ENCODE measurements at places on chromosomes 5 and 9.

DNA sequence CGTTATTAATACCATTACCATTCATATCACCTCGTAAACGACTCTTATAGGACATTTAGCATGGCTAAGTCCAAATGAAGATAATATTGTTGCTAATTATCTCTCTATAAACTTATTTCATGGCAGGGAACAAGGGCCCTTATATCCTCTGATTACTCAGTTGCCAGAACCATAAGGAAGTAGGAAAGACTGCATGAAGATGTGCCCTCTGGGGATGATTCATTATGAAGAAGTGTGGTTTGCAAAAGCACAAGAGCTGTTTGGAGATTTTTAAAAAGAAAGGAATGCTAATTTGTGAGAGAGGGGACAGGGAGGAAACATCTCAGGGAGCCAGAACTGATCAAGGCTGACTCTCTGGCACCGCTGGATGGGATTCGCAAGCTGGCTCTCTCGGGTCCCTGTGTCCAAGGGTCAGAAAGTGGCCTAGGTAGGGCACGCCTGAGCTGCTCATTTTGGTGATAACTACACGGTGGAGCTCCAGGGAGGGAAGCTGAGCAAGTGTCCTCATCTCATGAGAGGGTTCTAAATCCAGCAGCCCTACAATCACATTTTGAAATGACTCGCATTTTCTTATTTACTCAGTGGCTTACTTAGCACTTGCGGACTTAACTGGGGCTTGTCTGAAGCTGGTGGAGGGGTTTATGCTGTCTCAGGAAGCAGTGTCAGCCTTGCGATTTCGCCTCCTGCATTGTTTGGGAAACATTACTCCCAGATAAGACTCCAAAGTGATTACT lies 136.8 kb downstream of the C5orf15 start:
- DNase-seq: no peak

GRCh38 chr9:112038017-112038408 lies 137.1 kb downstream of the SUSD1 start:
- no peak for DNase-seq

GRCh38 chr5:55885359-55885758 lies 34.2 kb downstream of the IL31RA start:
- DNase-seq: no peak

GRCh38 chr9:130974697-130975096 lies 34.3 kb upstream of the LAMC3 start:
- no peak for DNase-seq

DNA sequence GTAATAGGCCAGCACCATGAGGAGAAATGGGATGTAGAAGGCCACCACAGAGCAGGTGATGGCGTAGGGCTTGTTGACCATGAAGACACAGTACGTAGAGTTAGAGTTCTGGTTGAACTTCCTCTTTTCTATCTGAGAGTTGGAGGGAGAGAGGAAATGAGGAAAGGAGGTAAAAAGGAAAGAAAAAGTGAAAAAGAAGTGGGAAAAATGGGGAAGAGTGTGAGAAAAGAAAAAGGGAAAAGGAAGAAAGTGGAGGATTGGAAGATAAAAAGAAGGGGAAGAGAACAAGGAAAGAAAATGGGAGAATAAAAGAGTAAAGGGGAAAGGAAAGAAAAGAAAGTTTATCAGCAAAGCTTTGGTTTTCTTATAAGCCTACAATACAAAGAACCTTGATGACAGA lies 126.1 kb downstream of the FBXO38 start:
- DNase-seq: no peak

GRCh38 chr5:108266242-108266641 lies 115.7 kb downstream of the FBXL17 start:
- DNase-seq: no peak

- DNase-seq: no peak
These were observed 68.8 kb downstream of the ANKRD55 start for GRCh38 chr5:56164376-56164775.

- no peak for DNase-seq
These were observed 446.5 kb downstream of the GABRG2 start for GRCh38 chr5:162514116-162514515.

GRCh38 chr5:68337235-68337634 lies 121.7 kb downstream of the PIK3R1 start:
- DNase-seq: no peak

GRCh38 chr9:77495834-77496671 lies 152.1 kb downstream of the GNA14 start:
- DNase-seq: no peak

DNA sequence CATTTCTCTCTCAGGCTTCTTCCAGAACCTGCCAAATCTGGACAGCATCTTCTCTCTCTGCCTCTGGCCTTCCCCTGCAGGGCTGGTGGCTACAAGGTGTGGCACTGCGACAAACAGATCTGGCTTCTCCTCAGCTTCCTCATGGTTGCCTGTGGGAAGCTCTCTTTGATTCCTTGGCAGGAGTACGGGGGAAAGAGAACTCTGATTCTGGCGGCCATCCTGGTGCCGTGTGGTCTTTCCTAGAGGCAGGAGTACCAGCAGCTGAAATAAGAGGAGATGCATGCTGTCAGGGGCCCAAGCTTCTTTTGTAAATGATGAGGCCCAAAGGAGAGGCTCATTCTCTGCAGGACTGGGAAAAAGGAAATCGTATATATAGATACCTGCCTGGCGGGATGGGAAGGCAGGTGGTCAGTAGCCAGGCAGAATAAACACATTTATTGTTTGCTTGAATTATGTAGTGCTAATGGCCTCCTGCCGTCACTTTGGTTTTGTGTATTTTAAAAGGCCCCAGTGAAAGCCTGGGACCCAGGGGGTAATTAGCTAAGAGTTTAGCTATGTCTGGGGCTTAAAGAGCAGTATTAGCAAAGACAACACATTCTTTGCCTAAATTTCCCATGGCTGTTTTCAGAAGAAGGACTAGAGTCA lies at the start of gene CER1:
Gene CER1 (minus strand): TSS at position 343 of the 645 bp plus-strand sequence. CDS start 61 bp downstream, at position 282.
- DNase-seq: no peak

DNA sequence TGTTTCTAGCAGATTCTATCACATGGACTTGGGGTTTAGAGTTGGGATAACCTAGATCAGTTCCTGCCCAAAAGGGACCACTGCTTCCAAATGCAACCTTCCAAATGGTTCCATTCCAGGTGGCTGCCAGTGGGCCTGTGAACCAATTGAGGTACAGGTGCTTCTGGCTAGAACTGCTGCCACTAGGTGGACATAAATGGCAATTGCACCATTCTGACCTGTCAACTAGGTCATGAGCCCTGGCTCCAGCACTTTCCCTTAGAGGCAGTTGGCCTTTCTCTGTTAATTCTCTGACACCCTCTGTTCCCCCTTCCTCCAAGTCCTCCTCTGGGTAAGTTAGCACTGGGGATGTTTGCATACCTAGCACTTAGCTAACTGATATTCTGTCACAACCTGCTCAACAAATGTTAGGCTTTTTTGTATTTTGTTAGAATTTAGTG lies 16.6 kb upstream of the HEMGN start:
- DNase-seq: peak; percentile 43

DNA sequence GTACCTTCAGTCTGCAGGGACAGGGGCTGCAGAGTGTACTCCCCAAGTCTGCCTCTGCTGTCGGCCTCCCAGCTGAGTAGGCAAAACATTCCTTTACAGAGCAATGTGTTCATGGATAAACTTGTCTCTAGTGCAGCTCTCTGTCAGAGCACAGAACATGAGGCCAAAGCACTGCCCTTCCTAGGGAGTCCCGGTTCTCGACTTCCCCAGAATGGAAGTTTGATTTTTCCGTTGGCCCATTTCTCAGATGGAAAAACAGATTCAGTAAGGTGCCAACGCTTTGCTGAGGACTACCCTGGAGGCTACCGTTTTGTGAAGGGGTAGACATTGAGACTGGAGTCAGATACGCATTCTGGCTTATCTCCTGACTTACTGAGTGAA lies 422 bp upstream of the TRIM32 start:
- DNase-seq: no peak

- no peak for DNase-seq
These were observed 481.9 kb downstream of the ZNF608 start for GRCh38 chr5:124264499-124264898.

DNA sequence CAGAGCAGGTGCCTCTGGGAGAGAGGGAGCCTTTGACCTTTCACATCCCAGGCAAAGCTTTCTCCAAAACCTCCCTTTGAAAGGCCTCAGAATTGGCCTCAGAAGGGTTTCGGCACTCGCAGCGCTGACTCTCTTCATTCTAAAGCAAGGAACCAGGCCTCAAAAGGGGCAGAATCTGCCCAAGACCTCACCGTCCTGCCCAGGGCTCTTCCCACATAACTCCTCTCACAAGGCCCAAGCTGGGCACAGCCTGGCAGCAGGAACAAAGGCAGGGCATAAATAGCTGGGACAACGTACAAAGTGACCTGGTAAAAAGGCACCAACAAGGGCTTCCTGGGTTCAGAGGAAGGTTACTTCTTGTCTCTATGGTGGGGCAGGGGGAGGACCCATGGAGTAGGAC lies 166.3 kb upstream of the FSTL4 start:
- DNase-seq: no peak

- no peak for DNase-seq
These were observed 65.4 kb upstream of the C9orf72 start for GRCh38 chr9:27638716-27639115.

DNA sequence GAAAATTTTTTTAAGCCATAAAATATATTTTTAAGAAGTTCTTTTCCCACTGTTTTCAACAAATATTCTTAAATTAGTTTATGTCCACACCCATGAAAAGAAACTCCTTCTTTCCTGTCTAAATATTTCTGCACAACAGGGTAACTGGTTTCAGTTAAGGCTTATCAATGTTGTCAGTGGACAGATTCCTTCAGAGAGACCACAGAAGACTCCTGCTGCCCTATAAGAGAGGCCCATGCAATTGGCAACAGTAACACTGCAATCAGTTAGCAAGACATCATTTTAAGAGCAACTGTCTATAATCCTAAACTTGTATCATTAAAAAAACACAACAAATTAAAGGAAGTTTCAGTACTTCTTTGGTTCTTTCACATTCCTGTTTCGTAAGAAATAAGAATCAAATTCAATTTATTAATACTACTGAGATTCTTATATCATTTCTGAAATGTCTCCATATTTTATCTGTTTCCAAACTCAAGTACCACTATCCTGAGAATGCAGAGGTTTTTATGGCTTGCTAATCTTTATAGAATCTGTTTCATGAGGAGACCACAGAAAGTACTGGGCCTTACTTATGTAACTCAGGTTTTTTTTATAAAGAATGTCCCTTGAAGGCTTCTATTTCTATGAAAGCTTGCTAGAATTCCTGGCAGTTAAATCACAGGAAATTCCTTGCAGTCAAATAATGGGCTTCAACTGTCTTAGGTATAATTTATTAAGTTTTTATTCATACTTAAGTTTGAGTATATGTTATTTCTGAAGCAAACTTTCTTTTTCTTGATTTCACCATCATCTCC lies 240.2 kb downstream of the RFX3 start:
- no peak for DNase-seq

- no peak for DNase-seq
These were observed 19.7 kb downstream of the TMEM161B start for GRCh38 chr5:88248743-88249540.

DNA sequence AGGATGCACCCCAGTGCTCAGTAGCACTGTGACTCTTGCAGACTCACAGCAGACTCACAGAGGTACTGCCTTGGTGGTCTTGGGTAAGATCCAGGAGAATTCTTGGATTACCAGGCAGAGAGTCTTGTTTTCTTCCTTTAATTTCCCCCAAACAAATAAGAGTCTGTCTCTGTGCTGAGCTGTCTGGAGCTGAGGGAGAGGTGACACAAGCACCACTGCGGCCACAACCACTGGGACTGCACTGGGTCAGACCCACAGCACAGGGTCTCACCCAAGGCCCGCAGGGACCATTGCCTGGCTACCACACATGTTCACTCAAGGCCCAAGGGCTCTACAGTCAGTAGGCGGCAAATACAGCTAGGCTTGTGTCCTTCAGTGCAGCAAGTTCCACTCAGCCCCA lies 11.4 kb upstream of the YTHDC2 start:
- DNase-seq: no peak

- no peak for DNase-seq
These were observed 317.1 kb downstream of the MAT2B start for GRCh38 chr5:163822548-163822947.

DNA sequence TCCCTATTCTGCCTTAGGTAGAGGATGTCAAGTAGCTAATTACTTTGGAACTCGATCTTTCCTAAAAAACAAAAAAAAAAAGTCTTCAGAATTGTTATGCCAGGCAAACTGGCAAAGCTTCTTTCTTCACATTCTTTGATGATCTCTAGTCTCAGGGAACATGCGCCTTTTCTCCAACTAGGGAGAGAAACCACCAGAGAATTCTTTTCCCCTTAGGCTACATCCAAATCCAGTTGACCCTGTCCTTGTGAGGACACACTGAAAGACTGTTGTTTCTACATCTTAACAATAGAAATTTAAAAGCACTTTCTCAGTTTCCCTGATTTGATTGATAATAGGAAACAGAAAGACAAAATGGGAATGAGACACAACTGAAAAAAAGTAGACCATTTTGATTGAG lies 94.7 kb upstream of the ITGA2 start:
- DNase-seq: no peak

DNA sequence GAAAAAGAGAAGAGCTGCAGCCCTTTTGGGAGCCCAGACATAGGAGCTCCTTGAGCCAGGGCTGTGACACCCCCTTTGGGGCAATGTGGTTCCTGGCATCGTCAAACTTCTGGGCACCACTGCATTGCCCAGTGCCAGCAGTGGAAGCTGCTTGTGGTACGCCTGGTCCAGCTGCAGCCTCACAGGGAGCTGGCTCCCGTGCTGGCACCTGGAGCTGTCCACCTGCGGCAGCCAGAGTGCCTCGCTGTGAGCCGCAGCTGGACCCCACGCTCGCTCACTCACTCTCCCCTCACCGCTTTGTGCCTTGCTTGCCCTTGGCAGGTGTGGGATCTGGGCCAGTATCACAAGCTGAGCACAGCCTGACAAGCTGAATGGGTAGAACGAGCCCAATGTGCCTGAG lies 1150.8 kb upstream of the CDH6 start:
- no peak for DNase-seq

GRCh38 chr5:95841914-95842812 lies 19.6 kb upstream of the GLRX start:
- DNase-seq: no peak

- DNase-seq: no peak
These were observed 960 bp upstream of the IFNB1 start for GRCh38 chr9:21078702-21079101.

- DNase-seq: peak; percentile 58
These were observed 52.6 kb upstream of the TNFAIP8 start for GRCh38 chr5:119302916-119303897.

DNA sequence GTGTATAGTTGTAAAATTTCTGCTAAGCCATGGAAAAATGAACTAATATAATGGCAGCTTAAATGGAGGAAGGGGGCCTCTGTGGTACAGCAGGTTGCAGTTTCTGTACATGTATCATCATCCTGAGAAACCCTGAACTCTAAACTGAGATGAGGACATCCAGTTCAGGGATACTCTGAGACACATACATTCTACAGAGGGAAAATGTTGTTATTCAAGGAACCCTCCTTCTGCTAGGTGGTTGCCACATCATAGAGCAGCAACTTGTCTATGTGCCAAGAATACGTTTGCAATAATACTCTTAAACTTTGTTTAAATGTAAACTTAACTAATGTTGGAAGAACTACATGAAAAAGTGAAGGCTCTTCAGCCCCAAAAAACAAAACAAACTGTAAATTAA lies 1310.8 kb upstream of the WWC1 start:
- DNase-seq: no peak

- DNase-seq: peak; percentile 37
These were observed 70.2 kb downstream of the SEMA4D start for GRCh38 chr9:89427621-89428221.

- no peak for DNase-seq
These were observed 37.8 kb upstream of the C5orf63 start for GRCh38 chr5:127111112-127111511.

All from CD4-positive, alpha-beta T cell (primary cell).